HTR-8/SVneo (cell line): ENCODE measurements at places on chromosomes 6 and 20.

- no peak for DNase-seq
These were observed 83.6 kb downstream of the SCAND1 start for GRCh38 chr20:35870541-35871258.

DNA sequence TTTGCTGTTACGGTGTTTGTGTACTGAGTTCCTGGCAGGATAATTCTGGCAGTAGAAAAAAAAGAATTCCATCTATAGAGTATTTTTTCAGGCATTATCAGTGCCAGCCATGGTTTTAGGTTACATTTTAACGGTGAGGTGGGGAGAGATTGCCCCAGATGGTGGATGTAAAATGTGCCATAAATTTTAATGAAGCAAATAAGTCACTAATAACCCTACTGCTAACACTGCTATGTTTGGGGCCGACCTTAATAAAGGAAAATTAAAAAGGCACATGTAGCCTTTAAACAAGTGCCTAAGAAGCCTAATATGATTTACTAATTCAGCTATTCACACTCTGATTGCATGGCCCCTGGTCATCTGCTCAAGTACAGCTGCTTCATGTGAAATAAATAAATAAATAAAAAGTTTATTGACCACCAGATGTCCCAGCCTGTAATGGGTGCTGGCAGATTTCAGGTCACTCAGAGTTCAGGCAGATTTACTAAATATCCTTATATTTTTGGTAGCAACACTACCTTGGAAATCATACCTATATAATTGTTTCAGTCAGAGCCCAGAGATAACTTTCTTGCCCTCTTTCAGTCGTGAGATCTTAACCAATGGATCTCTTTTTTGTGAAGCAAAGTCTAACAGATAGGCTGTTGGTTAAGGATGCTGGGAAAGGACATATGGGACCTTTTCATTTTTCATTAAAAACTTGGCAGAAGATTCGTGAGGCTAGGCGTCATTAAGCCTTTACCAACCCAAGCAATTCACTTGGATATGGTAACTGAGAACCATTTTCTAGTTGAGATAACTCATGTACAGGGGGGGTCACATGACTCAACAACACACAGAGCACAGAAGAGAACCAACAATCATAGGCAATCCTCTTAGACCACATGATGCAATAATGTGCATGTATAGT is 495.0 kb upstream of the NRSN1 start:
- no peak for DNase-seq

- no peak for DNase-seq
These were observed 54.2 kb upstream of the FANCE start for GRCh38 chr6:35397806-35398418.

DNA sequence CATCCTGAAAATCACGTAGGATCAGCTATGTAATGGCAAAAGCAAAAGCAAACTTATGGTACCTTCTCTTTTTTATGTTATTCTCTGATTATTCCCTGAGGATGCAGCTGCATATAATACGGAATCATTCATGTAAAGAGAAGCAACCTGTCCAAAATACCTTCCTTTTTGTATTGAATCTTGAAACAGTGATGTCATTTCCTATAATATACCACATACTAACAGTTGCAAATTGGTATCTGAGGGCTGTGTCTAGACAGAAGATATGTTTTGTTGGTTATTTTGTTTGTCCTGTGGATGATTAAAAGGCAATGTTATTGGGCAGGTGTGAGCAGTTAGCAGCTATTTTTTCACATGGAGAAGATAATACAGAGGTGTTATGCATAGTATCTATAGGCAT is 161.4 kb upstream of the AHI1 start:
- DNase-seq, result no peak

DNA sequence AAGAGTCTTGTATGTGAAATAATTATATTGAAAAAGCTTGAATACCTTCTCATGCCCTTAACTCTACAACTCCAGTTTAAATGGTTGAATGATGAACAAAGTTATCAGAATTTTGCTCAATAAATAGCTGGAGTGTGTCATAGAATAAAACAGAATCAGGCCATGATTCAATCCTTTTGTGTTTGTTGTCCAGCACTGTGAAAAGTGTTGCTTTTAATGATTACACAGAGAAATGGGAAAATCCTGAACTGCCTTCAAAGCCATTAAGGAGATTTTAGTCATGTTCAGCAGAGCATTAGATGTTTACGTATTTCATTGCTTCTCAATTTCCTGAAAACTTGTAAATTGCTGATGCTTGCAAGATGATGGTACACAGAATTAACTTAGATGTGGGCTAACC is 262.9 kb upstream of the BTBD3 start:
- DNase-seq, result no peak
